GM06990 (cell line): ENCODE measurements at places on chromosomes 4 and X.

- DNase-seq = no peak
Measured at GRCh38 chrX:74248889-74249288, 55.1 kb upstream of the ZCCHC13 start.

DNA sequence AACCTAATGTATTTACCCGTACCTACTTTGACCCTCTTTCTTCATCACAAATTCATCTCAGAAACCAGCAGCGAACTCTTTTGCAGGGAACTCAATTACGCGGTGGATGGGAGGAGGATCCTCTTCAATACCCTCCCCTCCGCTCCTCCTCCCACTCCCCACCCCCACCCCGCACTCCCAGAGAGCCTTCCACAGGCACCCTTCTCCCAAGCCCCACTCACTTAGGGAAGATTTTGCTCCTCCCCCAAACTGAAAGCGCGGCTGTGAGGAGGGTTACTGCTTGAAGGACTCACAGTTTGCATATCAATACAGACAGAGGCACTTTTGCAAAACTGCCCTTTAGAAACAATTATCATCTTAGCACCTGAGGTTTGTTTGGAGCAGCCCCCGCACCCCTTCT lies 960 bp upstream of the IL1RAPL1 start:
- no peak for DNase-seq

DNA sequence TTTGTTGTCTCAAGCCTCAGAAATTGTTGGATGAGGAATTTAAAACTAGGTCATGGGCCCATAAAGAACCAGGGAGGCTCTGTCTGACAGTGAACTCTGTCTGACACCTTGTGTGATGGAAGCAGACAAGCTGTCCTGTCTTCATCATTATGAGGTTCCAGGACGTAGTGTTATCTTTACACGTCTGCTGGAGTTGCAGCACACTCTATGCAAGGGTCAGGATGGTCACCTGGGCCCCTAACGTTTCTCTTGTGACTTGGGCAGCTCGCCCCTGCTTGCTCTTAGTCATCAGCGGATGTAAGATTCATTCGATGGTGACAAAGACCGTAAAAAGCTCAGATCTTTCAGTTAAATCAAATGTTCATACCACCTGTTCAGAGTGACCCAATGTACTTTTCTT lies 92.0 kb upstream of the ADGRG2 start:
- DNase-seq = no peak

- DNase-seq = no peak
Measured at GRCh38 chr4:165101641-165102040, 11.0 kb downstream of the TMEM192 start.

GRCh38 chr4:145047151-145047550 lies 50.8 kb downstream of the ANAPC10 start:
- peak; percentile 8 for DNase-seq

DNA sequence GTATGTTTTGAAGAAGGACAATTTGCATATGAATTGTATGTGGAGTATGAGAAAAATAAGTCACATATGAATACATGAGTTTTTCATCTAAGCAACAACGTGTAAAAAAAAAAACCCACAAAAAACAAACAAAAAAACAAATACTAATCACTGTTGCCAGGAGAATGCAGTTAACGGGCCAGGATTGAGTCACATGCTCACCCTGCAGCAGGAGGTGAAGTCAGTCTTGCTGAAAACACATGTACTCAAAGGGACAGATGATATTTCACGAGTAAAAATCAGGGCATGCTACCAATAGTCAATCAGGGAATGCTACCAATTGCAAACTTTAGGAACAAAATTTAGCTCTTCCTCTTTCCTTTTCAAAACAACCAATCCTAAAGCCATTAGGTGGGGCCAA lies 10.4 kb upstream of the DCLK2 start:
- no peak for DNase-seq

DNA sequence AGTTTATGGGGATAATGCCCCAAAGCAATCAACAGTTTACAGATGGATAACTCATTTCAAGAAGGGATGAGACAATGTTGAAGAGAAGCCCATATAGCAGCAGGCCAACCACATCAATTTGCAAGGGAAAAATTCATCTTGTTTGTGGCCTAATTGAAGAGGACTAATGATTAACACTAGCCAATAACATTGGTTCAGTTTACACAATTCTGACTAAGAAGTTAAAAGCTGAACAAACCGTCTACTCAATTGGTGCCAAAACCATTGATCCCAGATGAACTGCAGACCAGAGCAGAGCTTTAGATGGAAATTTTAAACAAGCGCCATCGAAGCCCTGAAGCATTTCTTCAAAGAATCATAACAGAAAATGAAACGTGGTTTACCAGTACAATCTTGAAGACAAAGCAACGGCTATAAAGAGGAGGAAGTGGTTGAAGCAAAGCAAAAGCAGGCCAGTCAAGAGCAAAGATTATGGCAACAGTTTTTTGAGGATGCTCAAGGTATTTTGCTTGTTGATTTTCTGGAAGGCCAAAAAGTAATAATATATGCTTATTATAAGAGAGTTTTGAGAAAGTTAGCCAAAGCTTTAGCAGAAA lies 20.5 kb upstream of the BLTP1 start:
- no peak for DNase-seq

GRCh38 chrX:69603566-69604194 lies 12.2 kb upstream of the EDA start:
- no peak for DNase-seq

DNA sequence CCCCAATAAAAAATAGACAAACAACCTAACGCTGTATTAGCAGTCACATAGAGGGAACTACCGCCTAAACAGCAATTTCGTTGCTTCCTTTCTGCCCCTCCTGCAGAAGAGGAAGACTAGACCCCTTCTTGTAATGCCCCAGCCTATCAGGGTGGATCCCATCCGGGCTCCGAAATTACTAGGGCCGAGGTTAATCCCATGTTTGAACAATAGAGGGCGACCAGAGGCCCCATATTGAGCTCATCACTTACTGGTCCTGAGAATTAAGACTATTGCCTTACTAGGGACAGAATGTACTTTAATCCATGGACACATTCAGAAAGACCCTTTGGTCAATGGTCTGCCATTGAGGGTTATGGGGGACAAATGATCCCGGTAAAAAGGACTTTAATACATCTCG lies 11.8 kb upstream of the ZNF630 start:
- DNase-seq = no peak

- no peak for DNase-seq
Measured at GRCh38 chr4:96139251-96139929, 299.5 kb downstream of the PDHA2 start.

DNA sequence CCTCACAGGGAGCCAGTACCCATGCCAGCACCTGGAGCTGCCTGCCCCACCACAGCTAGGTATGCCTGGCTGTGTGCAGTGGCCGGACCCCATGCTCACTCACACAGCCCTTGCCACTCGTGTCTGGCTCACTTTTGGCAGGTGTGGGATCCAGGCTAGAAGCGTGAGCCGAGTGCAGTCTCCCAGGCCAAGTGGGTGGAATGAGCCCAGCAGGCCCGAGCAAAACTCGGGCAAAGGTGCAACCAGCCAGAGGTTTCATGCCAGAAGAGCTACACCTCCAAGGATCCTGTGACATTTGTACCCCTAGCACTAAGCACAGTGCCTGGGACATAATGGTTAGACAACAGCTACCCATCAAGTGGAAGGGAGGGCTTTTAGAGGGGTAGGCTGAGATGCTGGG lies 217.8 kb downstream of the NSUN7 start:
- DNase-seq = no peak

DNA sequence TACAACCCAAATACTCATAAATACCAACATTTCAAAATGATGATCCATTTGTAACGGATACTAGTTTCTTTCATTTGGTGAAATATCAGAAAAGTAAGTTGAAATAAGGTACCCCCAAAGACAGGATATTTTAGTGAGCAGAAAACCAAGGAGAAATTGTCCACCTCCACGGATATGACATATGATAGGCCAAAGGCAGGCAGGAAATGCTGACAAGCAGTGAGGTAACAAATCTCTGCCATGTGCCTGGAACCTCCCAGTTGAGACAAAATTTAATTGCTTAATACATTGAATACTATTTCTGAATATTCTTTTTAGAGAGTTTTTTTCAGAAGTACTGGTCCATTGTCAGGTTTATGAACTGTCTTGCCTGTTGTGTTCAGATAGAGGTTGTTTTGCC lies 118.8 kb downstream of the GATB start:
- DNase-seq = no peak

DNA sequence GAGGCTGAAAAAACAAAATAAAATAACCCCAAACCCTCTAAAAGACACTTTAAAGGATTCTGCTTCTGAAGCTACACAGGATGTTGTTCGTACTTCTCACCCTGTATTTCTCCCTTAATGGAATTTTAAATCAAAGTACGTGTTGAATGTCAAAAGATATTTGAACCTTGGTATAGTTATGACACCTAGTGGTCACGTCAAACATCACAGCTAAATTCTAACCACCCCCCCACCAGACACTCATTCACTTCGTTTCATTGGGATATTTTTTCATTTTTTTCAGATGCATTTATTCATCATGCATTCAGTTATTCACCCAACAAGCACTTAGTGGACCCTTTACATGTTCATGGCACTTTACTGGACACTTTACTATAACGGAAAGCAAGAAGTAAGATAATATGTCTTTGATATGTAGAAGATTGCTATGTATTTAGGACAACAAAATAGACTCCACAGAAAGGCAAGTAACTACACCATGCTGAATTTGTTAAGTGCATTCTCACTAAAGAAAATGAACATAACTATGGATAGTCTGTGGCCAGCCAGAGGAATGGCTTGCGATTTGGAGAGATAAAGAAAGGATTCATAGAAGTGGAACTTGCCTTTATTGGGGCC lies 62.5 kb upstream of the GPR174 start:
- peak; percentile 21 for DNase-seq

GRCh38 chr4:8709050-8709728 lies 116.6 kb downstream of the CPZ start:
- no peak for DNase-seq

DNA sequence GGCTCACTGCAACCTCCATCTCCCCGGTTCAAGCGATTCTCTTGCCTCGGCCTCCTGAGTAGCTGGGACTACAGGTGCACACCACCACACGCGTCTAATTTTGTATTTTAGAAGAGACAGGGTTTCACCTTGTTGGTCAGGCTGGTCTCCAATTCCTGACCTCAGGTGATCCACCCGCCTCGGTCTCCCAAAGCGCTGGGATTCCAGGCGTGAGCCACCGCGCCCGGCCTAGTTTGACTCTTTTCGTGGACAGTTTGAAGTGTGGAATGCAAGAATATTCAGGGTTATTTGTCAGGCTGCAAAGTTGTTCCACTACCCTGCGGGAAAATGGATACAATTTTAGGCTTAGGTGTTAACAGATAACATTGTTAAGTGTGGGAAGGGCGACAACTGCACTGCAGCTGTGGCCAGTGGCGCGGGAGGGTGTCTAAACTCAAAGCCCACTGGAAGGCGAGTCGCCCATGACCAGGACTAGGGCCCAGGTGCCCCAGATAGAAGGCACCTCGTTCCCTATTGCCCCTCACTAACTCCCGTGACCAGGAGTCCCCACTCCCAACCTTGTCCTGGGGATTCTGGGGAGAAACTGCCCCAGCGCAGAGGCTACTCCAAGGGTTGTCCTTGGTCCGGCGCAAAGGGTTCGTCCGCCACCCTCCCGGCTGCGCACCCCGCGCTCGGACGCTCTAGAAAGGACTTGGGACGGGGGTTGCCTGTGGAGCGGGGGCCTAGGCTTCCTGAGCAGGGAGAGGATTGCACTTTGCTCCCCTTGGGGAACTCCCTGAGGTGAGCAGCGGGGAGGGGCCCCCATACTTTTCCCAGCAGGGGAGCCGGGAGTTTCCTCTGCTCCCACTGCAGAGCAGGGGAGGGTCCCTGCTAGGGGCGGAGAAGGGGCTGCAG lies 1.1 kb upstream of the CD99 start:
- DNase-seq = no peak

DNA sequence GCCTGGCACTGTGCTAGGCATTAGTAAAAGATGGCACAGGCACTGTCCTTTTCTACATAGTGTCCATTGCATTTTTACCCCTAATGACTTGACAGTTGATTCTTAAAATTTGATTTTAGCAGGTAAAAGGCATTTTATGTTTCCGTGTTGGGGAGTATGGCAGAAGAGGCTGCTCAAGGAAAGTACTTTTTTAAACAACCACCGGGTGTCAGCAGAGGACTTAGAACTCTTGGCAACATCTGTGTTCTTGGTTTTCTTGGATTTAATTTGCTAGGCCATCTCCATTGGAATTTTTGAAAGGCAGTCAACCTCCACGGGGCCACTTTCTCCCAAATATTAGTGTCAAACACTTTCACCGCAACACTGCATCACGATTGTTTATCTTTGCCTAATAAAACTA lies 102.9 kb downstream of the TSPAN7 start:
- no peak for DNase-seq

GRCh38 chr4:178871476-178871875 lies 1429.2 kb upstream of the AGA start:
- DNase-seq = no peak

- no peak for DNase-seq
Measured at GRCh38 chr4:88297212-88297516, 12.8 kb upstream of the PPM1K start.

DNA sequence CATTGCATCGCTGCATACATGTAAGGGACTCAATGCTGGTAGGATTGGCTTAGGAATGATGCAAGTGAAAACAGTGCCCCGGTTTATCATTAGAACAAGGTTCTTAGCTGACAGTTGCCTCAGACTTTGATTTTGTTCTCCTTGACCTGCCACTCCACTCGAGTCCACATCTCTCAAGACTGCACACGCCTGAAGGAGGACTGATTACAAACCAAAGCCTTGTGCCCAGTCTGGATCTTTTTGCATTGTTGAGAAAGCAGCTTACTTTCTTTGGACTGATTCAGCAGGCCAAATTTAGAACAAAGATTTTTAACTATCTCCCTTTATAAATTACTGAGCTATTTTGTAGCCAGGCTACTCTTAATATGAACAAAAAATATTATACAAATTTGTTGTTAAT lies 125.6 kb downstream of the PTTG2 start:
- DNase-seq = no peak

GRCh38 chr4:74716436-74716765 lies 77.9 kb downstream of the BTC start:
- DNase-seq = no peak

DNA sequence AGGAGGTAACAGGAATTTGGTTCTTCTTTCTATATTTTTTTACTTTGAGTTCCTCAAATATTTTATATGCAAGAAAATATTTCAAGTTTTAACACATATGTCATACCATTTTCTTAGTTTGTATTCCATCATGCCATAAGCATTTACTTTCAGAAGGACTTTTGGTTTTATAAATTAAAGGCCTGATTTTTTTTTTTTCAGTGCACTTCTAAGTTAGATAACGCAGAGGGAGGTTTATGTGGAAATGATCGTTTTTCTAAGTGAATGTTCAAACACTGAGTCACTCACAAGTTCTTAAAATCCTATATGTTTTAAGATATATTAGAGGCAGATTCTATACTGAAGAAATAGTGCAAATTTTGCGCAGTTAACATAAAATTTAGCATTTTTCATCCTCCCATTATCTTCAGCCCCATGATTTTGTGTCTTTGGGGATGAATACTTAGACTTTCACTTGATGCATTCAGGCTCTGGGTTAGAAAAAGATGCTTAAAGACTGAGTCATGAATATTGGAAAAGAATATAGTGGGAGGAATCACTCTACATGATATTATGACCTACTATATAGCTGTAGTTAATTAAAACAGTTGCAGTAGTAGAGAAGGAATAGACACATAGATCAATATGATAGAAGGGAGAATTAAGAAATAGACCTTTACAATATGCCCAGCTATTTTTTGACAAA lies 54.9 kb downstream of the COL4A5 start:
- no peak for DNase-seq

- DNase-seq = no peak
Measured at GRCh38 chrX:77118686-77119085, 328.5 kb upstream of the FGF16 start.
